ENCODE measurements at places on chromosomes 3 and 15. TPM values are rescaled to one million over a fixed set of nuclear protein-coding genes. Genes with fewer than 3 reads are reported as not detected.
A peak's percentile ranks its signal among the peaks of the same experiment; 100 is the strongest.

DNA sequence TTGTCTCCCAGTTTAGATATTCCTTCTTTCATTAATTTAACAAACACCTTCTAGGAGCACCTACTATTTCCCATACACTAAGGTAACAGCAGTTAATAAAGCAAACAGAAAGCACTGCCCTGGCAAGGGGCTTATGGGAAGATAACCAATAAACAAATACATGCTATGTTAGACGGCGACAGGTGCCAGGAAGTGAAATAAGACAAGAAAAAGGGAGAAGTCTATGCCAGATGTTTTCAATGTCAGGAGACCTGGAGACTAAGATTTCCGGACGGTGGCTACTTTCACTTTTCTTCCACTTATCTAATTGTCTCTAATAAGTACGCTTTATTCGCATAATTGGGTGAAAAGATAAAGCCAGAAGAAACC lies 32.5 kb upstream of the ZNF445 start:
- H3K4me3 ChIP-seq: peak overlapping the region; percentile 92
- DNase-seq: no peak
- H3K4me1 ChIP-seq: peaks cover 36% of the 10 kb centered on the region

DNA sequence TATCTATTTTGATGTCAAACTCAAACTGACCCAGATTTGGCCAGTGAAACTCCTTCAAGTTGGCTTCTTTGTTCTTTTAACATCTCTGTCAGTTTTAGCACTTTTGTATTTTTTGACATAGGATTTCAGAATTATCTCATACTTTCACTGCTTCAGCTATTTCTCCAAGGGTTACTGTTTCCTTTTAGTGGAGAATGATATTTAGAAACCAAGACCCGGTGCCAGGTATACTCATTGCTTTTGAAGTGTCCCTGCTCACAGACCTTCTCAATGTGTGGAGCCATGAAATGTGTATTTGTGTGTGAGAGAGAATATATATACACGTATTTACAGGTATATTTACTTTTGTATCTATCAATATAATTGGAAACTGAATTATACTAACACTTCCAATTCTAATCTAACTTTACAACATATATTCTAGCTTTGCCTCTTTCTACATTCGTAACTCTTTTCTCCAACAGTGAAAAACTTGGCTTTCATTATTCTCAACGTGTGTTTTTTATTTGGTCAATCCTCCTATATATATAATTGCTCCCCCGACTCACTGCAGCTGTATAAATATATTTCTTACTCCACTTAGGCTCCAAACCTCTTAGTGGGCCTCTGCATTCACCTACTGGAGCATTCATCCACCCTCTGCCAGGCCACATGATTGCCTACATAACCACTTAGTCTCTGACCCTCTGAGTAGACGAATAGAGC lies 54.0 kb downstream of the OTOL1 start:
- no peaks in the 10 kb centered on the region for H3K36me3 ChIP-seq
- H3K27me3 ChIP-seq: peaks cover 14% of the 10 kb centered on the region
- no peaks in the 10 kb centered on the region for H3K4me1 ChIP-seq
- DNase-seq: no peak

DNA sequence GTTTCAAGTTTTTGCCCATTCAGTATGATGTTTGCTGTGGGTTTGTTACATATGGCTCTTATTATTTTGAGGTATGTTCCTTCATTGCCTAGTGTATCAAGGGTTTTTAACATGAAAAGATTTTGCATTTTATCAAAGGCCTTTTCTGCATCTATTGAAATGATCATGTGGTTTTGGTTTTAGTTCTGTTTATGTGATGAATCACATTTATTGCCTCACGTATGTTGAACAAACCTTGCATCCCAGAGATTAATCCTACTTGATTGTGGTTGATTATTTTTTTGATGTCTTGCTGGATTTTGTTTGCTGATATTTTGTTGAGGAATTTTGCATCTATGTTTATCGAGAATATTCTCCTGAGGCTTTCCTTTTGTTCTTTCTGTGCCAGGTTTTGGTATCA lies 39.4 kb downstream of the TMCO5A start:
- no peaks in the 10 kb centered on the region for H3K27me3 ChIP-seq
- DNase-seq: no peak
- H3K4me3 ChIP-seq: no peak overlapping the region
- no peak overlapping the region for H3K27ac ChIP-seq
- H3K4me1 ChIP-seq: no peaks in the 10 kb centered on the region

- no peak overlapping the region for H3K4me3 ChIP-seq
- no peaks in the 10 kb centered on the region for H3K36me3 ChIP-seq
- no peak overlapping the region for H3K27ac ChIP-seq
- no peaks in the 10 kb centered on the region for H3K4me1 ChIP-seq
- DNase-seq: no peak
- H3K27me3 ChIP-seq: peaks cover 9% of the 10 kb centered on the region
These were observed 129.4 kb upstream of the SLC24A5 start for GRCh38 chr15:47991357-47991756.

The CLDN18 gene
- total RNA-seq: not detected

- peak overlapping the region; percentile 91 for H3K27ac ChIP-seq
- peaks cover 10% of the 10 kb centered on the region for H3K27me3 ChIP-seq
- DNase-seq: peak; percentile 73
These were observed 3.7 kb downstream of the IQSEC1 start for GRCh38 chr3:13069495-13069894.

DNA sequence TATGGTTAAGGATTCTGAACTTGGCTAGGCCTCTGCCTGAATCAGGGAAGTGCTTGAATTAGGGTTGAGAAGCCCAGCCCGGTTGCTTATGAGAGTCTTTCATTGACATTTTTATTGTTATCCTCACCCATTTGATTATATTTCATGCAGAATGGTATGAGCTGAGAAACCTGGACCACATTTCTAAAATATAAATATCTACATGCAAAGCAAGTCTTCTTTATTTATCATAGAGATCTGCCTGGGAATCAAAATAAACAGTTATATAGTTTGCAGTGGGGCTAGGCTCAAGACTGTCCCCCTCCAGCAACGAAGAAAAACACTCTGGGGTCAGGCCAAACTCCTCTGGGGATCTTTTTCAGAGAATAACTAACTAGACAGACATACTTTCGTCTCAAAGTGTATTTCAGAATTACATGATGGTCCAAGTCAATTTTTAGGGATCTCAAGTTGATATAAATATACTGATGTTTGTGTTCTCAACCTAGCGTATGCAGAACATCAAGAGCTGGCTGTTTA lies 675.4 kb upstream of the NR2F2 start:
- H3K27me3 ChIP-seq: peaks cover 16% of the 10 kb centered on the region
- no peak overlapping the region for H3K4me3 ChIP-seq
- no peak for DNase-seq

The COLQ gene
- 1.3 TPM for total RNA-seq
